Cardiac fibroblast (primary cell): ENCODE measurements at places on chromosomes 11 and 22.
A peak's percentile ranks its signal among the peaks of the same experiment; 100 is the strongest.

- no peak for DNase-seq
Observed at GRCh38 chr11:130614591-130614990, 166.1 kb downstream of the ADAMTS15 start.

- DNase-seq: peak; percentile 16
Observed at GRCh38 chr11:99687320-99687719, 666.6 kb downstream of the CNTN5 start.

- DNase-seq: peak; percentile 52
Observed at GRCh38 chr11:6419009-6419631, at the start of gene APBB1. Gene APBB1, minus strand, starts transcription at chr11:6419094. Its CDS starts 7,747 bp downstream, at chr11:6411347.

DNA sequence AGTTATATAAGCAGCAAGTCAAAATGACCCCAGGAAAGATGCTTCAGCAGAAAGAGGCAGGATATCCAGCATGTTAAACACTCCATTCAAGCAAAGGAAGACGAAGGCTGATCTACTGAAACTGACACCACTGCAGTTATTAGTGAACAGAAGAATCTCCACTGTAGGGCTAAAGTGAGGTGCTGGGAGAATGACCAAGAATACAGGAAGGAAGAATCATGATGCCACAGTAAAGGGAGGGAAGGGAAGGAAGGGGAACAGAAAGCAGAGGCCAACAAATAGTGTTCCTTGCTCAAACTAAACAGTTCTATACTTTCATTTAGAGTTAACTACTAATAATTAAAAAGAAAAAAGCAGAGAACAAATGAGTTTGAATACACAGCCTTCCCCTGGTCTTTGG, 92.5 kb downstream of the SIK3 start:
- DNase-seq: no peak

- no peak for DNase-seq
Observed at GRCh38 chr11:100734743-100735527, 47.8 kb downstream of the ARHGAP42 start.

GRCh38 chr11:57513452-57513795, 2.1 kb downstream of the SLC43A1 start:
- DNase-seq: no peak

DNA sequence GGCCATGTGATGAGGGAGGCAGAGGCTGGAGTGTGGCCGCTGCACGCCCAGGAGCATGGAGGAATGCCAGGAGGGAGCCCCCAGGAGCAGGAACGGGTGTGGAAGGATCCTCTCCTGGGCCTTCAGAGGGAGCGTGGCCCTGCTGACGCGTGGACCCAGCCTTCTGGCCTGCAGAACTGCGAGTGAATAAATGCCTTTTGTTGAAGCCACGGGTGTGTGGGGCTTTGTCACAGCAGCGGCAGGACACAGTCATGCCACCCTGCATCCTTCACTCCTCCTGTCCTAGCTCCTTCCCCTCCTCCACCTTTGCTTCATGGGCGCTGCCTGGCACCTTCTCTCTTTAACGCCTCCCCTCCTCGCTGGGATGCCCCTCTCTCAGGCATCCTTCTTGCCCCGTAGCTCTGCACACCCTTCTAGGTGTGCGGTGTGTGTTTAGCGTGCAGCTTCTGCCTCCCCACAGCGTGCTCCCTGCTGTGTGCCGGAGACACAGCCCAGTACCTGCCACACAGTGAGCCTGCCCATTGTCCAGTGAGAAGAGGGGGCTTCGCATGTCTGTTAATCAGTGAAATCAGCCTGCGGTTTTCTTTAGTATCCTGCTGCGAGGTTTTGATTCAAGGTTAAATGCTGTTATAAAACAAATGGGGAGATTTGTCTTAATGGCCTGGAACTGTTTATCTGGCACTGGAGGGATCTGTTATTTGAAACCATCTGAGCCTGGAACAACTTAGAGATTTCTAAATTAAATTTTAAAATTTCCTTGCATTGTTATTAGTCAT, 459.6 kb downstream of the TBC1D22A start:
- DNase-seq: no peak
